ENCODE measurements at places on chromosomes 11 and 22.

DNA sequence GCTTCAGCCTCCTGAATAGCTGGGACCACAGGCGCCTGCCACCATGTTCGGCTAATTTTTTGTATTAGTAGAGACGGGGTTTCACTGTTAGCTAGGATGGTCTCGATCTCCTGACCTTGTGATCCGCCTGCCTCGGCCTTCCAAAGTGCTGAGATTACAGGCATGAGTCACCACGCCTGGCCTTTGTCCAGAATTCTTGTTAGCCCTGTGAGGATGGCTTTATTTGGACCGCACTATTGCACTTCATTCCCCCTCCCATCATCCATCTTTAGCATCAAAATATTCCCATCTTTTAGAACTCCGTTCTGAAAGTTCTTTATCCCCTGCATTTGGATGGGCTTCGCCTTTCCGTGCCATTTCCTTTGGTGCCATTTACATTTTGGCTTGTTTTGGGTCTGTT lies 2.6 kb downstream of the SAMM50 start:
- DNase-seq: no peak

DNA sequence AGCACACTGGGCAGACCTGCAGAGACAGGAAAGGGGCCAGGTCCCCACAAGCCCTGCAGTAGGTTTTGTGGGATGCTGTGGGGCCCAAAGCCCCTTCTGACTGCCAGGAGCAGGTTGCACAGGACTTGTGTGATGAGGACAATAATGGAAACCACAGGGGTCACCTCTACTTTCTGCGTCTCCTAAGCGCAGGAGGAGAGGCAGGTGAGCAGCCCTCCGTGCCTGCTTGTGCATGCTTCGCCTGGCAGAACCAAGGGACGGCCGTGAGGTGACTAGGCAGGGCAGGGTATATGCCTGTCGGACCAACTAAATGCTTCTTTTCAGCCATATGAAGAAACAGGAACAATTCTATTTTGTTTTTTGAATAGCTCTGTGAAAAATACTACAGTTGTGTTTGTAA lies 77.9 kb upstream of the PITPNB start:
- no peak for DNase-seq

DNA sequence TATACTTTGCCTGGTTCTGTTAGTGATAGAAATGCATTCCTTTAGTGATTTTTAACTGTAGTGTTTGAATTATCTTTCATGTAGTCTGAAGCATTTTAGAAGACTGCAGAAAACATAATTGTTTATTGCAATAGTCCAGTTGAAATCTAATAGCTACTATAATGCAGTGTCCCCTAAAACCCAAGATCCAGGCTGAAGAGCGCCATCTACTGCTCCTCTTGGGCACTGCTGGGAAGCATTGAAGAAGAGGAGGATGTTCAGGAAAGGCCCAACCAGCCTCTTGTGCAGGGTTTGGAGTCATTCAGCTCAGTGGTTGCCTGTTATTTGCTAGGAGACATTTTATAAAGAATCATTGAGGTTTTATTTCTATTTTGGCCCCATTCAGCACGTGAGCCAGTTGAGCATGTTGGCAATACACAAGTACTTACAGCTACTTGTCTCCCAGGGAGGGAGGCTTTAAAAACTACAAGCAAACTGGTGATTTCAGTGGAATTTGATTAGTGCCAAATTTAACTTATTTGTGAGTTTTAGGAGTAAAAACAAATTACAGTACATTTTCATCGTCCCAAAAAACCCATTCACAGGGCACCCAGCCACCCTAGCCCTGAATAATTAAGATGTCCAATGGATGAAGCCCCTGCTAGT lies 74.9 kb upstream of the HORMAD2 start:
- peak; percentile 78 for DNase-seq

DNA sequence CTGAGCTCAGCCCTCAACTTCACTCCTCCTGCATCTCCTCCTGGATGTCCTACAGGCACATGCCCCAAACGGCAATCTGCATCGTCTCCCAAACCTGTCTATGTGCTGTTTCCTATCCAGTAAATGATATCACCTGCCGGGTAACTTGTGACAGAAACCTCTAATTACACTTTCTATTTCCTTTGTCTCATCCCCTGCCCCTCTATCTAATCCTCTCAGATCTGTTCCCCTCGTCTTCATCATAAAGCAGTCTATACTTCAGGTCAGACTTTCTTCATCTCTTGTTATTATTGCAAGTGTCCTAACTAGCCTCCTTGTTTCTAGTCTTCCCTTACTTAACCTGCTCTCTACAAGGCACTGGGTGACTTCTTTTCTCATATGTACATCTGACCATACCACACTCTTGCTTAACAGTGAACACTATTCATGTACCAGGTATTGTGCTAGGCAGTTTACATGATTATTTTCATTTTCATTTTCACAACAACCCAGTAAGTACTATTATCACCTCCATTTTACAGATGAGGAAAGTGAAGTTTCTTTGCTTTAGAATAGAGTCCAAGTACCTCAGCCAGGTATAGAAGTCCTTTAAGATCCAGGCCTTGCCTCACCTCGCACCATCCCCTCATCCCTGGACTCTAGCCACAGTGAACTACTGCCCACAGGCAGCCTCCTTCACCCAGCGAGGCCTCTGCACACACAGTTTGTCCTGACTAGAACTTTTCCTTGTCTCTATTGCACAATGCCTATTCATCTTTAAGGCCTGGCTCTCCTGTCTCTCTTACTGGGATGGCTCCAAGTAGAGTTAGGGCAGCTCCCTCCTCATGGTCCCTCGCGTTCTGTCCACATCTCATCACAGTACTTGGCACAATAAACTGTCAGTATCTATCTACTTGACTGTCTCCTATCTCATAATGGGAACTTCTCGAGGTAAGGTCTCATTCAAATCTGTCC lies 22.1 kb upstream of the UCP3 start:
- no peak for DNase-seq

- DNase-seq: no peak
Observed at GRCh38 chr11:13448876-13449275, 14.1 kb downstream of the BTBD10 start.
